ENCODE measurements at places on chromosomes 7 and 10. TPM values are rescaled to one million over a fixed set of nuclear protein-coding genes. Genes with fewer than 3 reads are reported as not detected.

Gene RUFY2
- polyA plus RNA-seq = 20.6 TPM

Gene EXOC4
- polyA plus RNA-seq = 23.4 TPM

Gene MYO1G
- polyA plus RNA-seq = 0.14 TPM

Gene STEAP1B
- polyA plus RNA-seq = 24.9 TPM

Gene ZNF467
- not detected for polyA plus RNA-seq

Gene OAT
- 263 TPM for polyA plus RNA-seq

Gene MALSU1
- polyA plus RNA-seq = 135 TPM

Gene CCDC7
- polyA plus RNA-seq = 2.2 TPM

Gene CALML3
- polyA plus RNA-seq = not detected

Measured in GM23248 (cell line).